ENCODE measurements at places on chromosomes 7 and 10. TPM values are rescaled to one million over a fixed set of nuclear protein-coding genes. Genes with fewer than 3 reads are reported as not detected.
A peak's percentile ranks its signal among the peaks of the same experiment; 100 is the strongest.

DNA sequence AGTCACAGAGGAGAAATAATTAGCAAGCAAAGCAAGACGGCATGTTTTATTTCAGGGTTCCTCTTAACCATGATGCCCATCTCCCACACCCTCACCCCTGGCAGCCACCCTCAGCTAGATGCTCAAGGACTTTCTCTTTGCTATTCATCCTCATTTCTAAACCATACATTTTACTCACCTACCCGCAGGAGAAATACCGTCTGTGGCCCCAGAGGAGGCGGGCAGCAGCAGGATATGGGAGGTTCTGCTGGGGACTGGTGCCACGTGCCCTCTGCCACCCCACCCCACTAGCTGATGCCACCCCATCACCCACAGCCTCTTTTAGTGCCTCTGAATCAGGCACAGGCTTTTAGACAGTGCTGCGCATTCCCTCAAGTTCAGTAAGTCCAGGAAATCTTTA lies 168.7 kb upstream of the ITGB1 start:
- DNase-seq, result no peak
- no peak overlapping the region for H3K4me3 ChIP-seq
- H3K4me1 ChIP-seq, result peaks cover 44% of the 10 kb centered on the region
- no peaks in the 10 kb centered on the region for H3K27me3 ChIP-seq

The SPDYE16 gene
- not detected for total RNA-seq

The FIGNL1 gene
- 20.2 TPM for total RNA-seq

GRCh38 chr10:123774132-123774742 lies 108.1 kb downstream of the GPR26 start:
- H3K36me3 ChIP-seq, result no peaks in the 10 kb centered on the region
- H3K27ac ChIP-seq, result no peak overlapping the region
- H3K4me3 ChIP-seq, result no peak overlapping the region
- DNase-seq, result no peak
- H3K4me1 ChIP-seq, result no peaks in the 10 kb centered on the region

The CCDC7 gene
- 19.1 TPM for total RNA-seq

GRCh38 chr10:115417585-115418265 lies 324.6 kb downstream of the ATRNL1 start:
- H3K4me3 ChIP-seq, result no peak overlapping the region
- no peaks in the 10 kb centered on the region for H3K4me1 ChIP-seq
- no peaks in the 10 kb centered on the region for H3K27me3 ChIP-seq
- peak; percentile 20 for DNase-seq
- no peaks in the 10 kb centered on the region for H3K36me3 ChIP-seq
- no peak overlapping the region for H3K27ac ChIP-seq
